ENCODE measurements at places on chromosomes 6 and 20. TPM values are rescaled to one million over a fixed set of nuclear protein-coding genes. Genes with fewer than 3 reads are reported as not detected.

DNA sequence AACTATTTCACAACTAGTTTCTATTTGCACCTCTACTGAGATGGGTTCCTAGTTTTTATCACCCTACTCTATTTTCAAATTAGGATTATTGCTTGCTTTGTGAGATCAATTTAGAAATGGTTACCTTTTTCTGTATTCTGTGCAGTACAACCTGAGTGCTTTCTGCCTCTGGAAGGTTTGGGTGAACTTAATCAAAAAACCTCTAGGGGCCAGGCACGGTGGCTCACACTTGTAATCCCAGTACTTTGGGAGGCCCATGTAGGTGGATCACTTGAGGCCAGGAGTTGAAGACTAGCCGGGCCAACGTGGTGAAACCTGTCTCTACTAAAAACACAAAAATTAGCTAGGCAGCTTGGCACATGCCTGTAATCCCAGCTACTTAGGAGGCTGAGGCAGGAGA is 63.3 kb downstream of the SCAF8 start:
- no peaks in the 10 kb centered on the region for H3K4me1 ChIP-seq
- H3K27me3 ChIP-seq: no peaks in the 10 kb centered on the region
- H3K4me3 ChIP-seq: no peak overlapping the region
- peaks cover 39% of the 10 kb centered on the region for H3K36me3 ChIP-seq
- DNase-seq: no peak

PTK7 gene
- 165 TPM for total RNA-seq

TXLNB gene
- 0.07 TPM for total RNA-seq

CD109 gene
- total RNA-seq: 4.0 TPM

HLA-DOA gene
- total RNA-seq: 13.6 TPM
